ENCODE measurements at places on chromosomes 4 and X.

GRCh38 chr4:31575504-31575903 lies 855.3 kb downstream of the PCDH7 start:
- DNase-seq = no peak

GRCh38 chr4:142817442-142817841 lies 28.7 kb downstream of the INPP4B start:
- peak; percentile 34 for DNase-seq

GRCh38 chrX:133530960-133531359 lies 115.7 kb upstream of the GPC4 start:
- DNase-seq = no peak

DNA sequence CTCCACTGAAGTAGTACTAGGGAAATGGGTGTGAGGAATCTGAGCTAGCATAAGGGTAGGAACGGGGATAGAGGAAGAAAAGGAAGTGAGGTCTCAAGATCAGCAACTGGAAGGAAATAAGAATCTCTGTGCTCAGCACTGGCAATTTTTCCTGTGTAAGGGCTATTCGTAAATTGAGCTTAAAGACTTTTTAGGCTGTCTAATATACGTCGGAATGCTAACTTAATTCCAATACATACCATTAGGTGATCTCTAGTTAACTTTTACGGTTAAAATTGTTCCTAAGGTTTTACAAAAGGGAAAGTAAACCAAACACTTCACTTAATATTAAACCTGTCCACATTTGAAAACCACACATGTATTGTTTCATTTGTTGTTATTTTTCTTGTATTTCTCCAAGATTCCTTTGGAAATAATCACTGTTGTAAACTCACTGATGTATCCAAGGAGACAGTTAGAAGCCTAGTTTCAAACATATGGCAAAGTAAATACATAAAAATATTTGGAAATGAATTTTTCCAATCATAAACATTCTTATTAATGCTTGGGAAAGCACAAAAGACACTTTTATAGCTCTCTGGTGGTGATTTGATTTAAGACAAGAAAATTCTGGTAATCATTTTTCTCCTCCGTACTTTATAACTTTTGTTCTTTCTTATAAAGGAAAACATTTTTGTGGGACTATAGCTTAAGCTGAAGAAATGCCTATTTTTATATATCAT lies 28.1 kb upstream of the HPGDS start:
- DNase-seq = no peak
